ENCODE measurements at places on chromosomes 6 and 20.
A peak's percentile ranks its signal among the peaks of the same experiment; 100 is the strongest.

DNA sequence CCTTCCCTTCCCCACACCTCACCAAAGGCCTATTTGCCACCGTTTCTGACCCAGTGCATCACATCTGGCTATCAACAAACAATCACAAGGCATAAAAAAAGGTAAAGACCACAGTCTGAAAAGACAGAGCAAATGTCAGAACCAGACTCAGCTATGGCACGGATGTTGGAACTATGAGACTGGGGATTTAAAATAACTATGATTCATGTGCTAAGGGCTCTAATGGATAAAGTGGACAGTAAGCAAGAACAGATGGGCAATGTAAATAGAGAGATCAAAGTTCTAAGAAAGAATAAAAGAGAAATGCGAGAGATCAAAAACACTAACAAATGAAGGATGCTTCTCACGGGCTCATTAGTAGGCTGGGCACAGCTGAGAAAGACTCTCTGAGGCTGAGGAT lies 99.5 kb downstream of the LAMP5 start:
- no peak for DNase-seq

DNA sequence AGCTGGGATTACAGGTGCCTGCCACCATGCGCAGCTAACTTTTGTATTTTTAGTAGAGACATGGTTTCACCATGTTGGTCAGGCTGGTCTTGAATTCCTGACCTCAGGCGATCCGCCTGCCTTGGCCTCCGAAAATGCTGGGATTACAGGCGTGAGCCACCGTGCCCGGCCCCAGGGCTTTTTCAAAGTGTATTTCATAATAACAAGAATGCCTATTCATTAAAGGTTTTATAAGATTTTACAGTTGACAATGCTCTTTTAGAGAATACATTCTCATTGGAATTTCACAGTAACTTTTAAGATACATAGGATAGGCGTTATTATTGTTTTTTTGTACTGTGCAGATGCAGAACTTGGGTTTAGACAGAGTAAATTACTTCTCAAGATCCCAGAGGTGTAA lies 52.6 kb upstream of the PTPRK start:
- no peak for DNase-seq

GRCh38 chr6:12022481-12022880 lies 10.4 kb downstream of the HIVEP1 start:
- no peak for DNase-seq

- DNase-seq, result no peak
Observed at GRCh38 chr6:19135706-19136105, 701.5 kb upstream of the ID4 start.

DNA sequence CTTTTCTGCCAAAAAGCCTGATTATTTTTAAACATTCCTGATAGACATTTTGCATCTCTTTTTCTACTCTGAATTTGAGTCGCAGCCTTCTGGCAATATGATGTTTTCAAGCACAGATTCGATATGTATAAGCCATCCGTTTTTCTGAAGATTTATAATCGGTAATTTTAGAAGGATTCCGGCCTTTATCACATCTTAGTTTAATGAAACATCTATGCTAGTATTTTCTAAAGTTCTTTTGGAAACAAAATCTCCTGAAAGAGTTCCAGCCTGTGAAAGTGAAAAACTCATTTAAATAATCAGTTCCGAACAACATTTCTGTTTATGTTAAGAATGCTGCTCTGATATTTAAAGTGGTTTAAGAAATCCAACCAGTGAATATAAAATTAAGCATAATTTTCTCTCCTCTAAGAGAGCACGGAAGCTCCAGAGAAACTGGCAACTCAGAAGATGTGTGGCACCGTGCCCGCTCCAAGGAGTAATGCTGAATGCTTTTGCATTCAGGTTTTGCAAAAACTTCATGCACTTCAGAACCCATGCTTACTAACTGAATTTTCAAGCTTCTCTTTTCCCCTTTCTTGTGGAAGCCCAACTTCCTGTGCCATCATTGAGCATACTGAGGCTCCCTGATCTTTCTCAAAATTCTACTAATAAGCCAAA lies 20.7 kb downstream of the NDUFAF4 start:
- DNase-seq, result no peak

- DNase-seq, result no peak
Observed at GRCh38 chr6:31510007-31510406, 12.1 kb downstream of the MICB start.

DNA sequence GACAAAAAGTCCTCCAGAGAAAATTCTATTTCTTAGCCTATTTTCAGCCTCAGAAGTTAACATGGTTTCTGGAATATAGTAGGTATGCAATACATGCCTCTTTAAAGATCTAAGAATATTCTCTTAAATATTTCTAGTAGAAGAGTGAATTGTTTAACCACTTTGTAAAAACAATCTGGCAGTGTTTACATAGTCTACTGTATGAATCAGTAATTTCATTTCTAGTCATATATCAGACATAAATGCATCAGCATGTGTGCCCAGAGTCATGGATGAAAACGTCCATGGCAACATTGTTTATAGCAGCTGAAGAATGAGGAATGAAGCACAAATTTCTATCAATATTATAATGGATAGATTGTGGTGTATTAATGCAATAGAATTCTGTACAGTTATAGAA lies 124.9 kb downstream of the NKAIN2 start:
- DNase-seq, result no peak

GRCh38 chr6:46234700-46235099 lies 63.9 kb upstream of the ENPP5 start:
- DNase-seq, result no peak

- no peak for DNase-seq
Observed at GRCh38 chr6:5149159-5149704, 64.1 kb downstream of the PPP1R3G start.

DNA sequence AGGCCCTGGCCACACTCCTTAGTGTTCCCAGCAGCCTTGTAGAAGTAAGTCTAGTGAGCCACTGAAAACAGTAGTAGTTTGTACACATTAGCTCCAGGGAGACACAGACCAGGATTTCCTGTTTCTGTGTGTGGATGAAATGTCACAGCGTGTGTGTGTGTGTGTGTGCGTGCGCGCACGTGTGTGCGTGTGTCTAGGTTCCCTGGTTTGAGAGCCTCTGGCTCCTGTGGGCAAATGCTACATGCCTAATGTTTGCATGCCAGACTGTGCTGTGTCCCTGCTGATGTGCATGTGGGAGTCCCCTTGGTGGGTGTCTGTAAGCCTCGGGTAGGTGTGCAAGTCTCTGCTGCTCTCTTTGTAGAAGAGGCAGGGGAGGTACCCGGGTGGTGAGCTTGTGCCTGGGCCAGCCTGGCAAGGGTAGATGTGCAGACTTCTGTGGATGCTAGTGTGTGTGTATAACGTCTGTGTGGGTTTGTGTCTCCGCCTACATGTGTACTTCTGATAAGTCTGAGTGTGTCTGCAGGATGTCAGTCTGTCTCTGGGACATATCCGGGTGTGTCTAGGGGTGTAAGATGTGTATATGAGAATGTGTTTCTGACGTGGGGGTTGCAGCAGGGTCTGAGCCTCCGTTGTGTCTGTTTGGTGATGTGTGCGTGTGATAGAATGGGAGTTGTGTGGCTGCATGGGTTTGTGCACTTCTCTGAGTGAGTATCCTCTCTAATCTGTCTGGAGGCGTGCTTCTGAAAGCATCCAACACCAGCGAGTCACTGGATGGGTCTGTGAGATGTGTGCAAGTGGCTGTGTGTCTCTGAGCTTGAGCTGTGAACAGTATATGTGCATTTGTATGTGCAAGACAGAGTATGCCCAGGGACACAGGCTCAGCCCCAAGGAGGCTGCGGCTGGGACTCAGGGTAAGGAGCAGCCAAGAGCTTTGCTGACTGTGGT lies 19.0 kb upstream of the TLDC2 start:
- DNase-seq, result peak; percentile 49

GRCh38 chr6:41642960-41643898 lies 5.0 kb downstream of the MDFI start:
- DNase-seq, result no peak

GRCh38 chr6:125550892-125551291 lies 198.5 kb upstream of the HEY2 start:
- DNase-seq, result no peak

- DNase-seq, result no peak
Observed at GRCh38 chr6:128655978-128656498, 135.6 kb upstream of the PTPRK start.

GRCh38 chr6:1230689-1231605 lies 81.0 kb upstream of the FOXQ1 start:
- no peak for DNase-seq

- no peak for DNase-seq
Observed at GRCh38 chr20:6212903-6213302, 90.1 kb upstream of the FERMT1 start.

DNA sequence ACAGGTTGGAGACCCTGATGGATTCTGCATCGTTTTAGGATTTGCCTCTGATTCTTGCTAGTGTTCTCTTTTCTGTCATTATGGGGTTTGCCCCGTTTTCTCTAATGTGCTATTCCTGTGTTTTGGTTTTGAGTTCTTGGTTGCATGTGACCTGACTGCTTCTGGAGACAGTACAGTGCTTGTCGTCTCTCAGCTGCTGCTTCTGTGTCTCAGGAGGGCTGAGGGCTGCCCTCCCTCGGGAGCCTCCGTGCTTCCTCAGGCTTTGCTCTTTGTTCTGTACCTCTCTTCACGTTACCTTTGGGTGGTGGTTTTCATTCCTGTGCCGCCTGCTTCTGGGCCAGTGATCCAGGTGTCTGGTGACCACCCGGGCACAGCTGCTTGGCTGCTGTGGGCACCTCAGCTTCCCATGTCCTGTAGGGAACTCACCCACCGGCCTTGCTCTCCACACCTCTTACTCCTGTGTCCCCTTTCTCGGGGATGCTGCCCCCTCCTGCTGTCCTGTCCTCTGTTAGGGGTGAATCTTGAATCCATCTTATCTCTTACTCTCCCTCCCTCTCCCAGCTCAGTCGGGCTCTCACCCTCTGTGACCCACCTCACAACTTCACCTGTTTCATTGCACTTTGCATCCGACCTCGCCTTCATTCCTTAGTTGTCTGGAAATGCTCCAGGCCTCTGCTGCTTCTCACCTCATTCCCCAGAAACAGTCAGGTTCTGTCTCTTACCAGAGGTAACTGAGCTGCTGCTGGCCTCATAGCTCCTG lies 33.2 kb downstream of the PANK2 start:
- no peak for DNase-seq

DNA sequence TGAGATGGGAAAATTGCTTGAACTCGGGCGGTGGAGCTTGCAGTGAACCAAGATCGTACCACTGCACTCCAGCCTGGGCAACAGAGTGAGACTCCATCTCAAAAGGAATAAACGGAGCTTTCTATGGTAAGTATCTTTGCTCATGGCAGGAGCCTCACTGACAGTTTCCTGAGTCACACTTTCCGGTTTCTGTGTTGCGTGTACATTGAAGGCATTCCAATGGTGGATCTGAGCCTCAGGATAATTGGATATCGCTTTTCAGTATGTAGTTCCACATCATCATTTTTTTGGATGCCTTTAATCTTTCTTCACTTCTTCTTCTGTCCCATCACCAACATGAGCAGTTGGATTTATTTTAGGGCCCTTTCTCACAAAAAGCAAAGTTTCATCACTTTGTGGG lies 28.6 kb upstream of the GTSF1L start:
- no peak for DNase-seq

- no peak for DNase-seq
Observed at GRCh38 chr6:136782021-136782770, 10.1 kb downstream of the MAP3K5 start.

GRCh38 chr20:48163505-48163904 lies 378.2 kb upstream of the SULF2 start:
- DNase-seq, result no peak

- DNase-seq, result no peak
Observed at GRCh38 chr6:38687043-38687353, 15.9 kb downstream of the GLO1 start.

GRCh38 chr6:29564875-29565274 lies 5.3 kb upstream of the UBD start:
- DNase-seq, result no peak
